Thoracic aorta (tissue), 2 donors: ENCODE measurements at places on chromosomes 1 and 21. TPM values are rescaled to one million over a fixed set of nuclear protein-coding genes. Genes with fewer than 3 reads are reported as not detected.

DNA sequence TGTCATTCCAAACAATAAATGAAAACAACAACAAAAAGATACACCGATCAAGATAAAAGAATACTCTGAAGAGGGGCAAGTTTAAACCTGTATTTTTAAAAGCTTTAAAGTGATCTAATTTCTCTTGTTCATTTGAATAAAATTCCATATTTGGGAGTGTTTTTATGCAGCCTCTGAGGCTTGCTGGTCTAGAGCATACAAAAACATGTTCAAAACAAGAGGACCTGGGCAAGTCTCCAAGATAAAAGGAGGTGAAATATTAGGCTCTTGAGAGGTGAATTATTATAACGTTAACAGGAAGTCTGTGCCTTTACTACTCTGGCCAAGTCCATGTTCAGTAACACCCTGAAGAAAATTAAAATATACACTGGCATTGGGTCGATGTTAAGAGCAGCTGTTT is 20.1 kb downstream of the URB1 start:
- no peaks in the 10 kb centered on the region for H3K27me3 ChIP-seq
- H3K36me3 ChIP-seq = peaks cover 15% of the 10 kb centered on the region
- no peak for DNase-seq
- peak overlapping the region; percentile 97 for H3K27ac ChIP-seq
- H3K4me3 ChIP-seq = no peak overlapping the region
- peaks cover 63% of the 10 kb centered on the region for H3K4me1 ChIP-seq

DNA sequence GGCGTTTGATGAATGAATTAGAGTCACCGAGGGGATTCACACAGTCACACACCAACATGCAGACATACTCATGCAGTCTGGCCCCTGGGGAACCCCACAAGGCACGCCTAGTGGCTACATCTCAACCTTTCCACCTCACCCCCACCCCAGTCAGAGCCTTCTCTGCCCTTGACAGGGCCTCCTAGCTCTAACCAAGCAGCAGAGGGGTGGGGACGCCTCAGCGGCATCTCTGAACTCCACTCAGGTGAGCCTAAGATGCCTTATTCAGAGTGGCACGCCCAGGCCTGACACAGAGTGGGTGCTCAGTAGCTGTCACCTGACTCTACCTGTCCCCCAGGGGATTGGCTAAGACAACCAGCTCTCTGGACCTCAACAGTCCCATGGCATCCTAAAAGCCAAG is 3.7 kb upstream of the SDC3 start:
- no peak for DNase-seq
- H3K27me3 ChIP-seq = no peaks in the 10 kb centered on the region
- no peak overlapping the region for H3K27ac ChIP-seq
- H3K4me3 ChIP-seq = no peak overlapping the region

CFHR5 gene
- not detected for total RNA-seq

DNA sequence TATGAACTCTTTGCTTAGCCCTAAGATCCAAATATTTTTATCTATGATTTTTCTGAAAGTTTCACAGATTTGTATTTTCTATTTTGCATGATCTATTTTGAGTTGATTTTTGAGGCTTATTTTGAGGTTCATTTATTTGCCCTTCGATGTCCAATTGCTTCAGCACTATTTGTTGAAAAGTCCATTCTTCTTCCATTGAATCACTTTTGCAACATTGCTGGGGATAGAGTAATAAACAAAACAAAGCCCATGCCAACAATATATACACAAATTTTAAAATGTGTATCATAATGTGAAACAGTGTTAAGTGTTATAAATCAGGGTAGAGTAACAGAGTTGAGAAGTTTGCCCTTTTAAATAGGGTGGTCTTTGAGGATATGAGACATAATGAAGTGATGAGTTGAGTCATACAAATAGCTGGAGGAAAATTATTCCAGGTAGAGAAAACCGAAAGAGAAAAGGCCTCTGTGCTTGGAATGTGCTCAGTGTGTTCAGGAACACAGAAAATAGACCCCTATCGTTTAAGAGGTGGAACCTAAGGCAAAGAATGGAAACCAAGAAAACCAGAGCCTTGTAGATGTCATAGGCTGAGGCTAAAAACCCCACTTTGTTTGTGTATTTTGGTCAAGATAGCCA is 172.7 kb upstream of the NR5A2 start:
- H3K4me3 ChIP-seq = no peak overlapping the region
- DNase-seq = no peak
- no peaks in the 10 kb centered on the region for H3K4me1 ChIP-seq
- H3K27ac ChIP-seq = no peak overlapping the region
- H3K27me3 ChIP-seq = no peaks in the 10 kb centered on the region

DNA sequence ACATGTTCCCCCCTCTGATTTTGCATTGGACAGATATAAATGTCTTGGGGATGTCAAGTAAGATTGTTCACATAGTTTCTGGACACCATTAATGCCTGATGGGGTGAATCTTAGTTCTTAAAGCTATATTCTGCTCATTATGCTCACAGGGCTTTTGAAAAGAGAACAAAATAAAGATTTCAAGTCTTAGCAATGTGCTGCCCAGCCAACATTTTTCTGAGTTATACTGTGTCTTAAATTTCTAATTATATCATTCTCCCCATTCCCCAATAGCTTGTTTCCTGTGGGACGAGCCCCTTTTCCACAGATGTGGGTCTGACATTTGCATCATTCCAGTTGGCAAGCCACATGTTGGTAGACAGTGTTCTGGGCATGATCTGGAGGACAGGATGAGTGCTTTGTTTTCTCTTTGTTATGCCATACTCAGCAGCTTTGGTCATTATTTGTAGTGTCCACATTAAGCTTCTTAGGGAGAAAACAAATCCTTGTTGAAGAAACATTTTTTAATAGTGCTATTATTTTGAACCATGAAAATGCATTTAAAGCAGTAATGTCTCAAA is 32.8 kb downstream of the MTARC1 start:
- no peak overlapping the region for H3K4me3 ChIP-seq
- peaks cover 3% of the 10 kb centered on the region for H3K36me3 ChIP-seq
- H3K4me1 ChIP-seq = peaks cover 16% of the 10 kb centered on the region
- no peaks in the 10 kb centered on the region for H3K27me3 ChIP-seq
